C1 segment of cervical spinal cord (tissue), 14 donors: ENCODE measurements at places on chromosomes 4 and X.

DNA sequence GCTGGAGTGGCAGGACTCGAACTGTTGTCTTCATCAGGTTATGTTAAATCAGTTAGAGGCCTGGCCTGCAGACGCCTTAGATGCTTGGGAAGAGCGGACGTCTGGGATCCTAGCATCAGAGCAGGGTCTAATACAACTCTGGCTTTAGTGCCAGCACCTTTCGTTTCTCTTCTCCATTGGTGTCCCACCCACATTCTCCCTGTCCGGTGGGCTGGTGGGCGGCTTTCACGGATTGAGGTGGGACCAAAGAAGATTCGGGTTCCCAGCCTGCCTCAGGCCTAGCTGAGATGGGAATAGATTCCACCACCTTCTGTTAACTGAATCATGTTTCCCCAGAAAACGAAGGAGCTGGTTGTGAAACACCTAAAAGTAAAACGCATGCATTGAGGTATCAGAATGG lies 939 bp downstream of the PDK3 start:
- DNase-seq, result no peak

GRCh38 chr4:142141224-142141623 lies 504.8 kb downstream of the IL15 start:
- no peak for DNase-seq

DNA sequence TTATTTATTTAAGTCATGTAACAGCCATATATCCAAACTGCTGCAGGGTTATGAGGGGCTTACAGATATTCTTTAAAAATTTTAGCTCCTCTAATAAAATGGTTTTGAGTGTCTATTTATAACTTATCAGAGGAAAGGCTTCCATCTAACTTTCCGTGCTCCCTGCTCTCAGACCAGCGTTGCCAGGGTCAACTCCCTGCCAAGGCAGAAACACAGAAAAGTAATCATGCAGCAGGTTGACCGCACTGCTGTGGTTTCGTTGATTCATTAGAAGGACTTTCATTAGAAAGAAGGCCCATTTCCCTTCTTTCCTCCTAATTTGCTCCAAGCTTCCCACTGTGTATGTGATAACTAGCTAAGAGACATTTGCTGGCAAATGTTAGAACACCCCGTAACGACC lies 33.9 kb downstream of the BCLAF3 start:
- DNase-seq, result no peak

GRCh38 chrX:121823406-121823805 lies 776.0 kb downstream of the GLUD2 start:
- DNase-seq, result no peak

DNA sequence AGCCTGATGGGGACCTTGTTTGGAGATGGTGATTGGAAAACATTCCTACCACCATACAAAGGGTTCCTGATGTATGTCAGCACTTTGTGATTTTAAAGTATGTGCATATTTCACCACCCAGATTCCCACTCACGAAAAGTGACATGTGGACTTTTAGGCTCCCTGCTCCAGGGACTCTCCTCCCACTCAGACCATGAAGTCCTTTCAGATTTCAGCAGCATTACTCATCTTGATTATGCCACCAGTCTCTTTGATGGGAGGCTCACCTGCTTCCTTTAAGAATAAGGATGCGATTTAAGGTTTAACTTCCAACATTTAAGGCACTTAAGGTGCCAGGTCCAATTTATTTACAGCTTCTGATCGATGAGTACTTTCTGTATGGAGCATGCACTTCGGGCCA lies 204.4 kb downstream of the PPARGC1A start:
- DNase-seq, result no peak

GRCh38 chrX:50497114-50497513 lies 26.5 kb upstream of the DGKK start:
- no peak for DNase-seq

- no peak for DNase-seq
Observed at GRCh38 chrX:68571610-68572311, 72.9 kb downstream of the YIPF6 start.

DNA sequence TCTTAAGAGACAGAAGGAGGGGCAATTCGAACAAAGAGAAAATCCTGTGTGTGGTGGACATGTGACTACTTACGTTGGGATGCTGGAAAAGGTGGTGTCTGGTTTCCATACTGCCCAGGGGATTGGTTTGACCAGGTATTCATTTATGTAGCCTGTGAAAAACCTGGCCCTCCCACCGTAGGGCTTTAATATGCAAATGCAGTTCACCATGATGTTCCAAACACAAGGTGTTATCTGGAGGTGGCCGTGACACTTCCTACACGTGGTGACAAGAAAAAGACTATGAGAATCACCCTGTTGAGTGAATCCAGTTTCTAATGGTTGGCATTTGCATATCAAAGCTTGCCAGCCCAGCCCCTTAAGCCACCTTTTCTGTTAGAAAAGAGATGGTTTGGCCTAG lies 27.9 kb downstream of the UGT2B4 start:
- no peak for DNase-seq

GRCh38 chrX:155767876-155768769 lies 113.0 kb upstream of the VAMP7 start:
- DNase-seq, result peak; percentile 71

- no peak for DNase-seq
Observed at GRCh38 chrX:154021131-154021611, 1.5 kb upstream of the IRAK1 start.

DNA sequence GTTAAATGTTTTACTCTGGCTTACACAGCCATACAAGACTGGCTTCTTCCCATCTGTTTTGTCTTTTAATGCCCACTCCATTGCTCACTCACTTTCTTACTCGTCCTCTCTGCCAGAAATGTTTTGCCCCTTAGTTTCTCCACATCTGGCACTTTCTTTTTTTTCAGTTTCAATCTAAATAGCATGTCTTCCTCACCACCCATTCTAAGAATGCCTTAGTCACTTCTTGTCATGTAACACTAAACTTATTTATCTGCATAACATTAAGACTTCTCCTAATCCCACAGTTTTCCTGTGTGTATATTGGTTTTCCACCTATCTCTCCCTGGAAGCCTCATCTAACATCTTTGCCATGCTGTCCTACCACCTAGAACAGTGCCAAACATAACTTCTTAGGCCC lies 119.3 kb downstream of the ADAMTS3 start:
- DNase-seq, result no peak

DNA sequence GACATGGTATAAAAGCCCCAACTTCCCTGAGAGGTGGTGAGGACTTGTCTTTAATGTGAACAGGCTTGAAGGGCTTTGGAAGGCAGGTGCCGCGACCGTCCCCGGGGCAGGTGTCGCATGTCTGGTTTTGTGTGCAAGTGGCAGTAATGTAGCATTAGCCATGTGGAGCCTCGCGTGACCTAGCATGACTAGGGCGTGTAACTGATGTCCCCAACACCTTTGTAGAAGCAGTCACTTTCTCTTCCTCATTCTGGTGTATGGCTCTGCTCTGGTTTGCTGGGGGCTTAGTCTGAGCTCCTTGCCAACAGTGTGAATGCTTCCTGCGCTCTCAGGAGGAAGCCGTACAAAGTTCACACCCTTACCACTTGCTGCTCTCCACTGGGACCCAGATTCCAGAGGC lies 145.7 kb downstream of the AMMECR1 start:
- no peak for DNase-seq

DNA sequence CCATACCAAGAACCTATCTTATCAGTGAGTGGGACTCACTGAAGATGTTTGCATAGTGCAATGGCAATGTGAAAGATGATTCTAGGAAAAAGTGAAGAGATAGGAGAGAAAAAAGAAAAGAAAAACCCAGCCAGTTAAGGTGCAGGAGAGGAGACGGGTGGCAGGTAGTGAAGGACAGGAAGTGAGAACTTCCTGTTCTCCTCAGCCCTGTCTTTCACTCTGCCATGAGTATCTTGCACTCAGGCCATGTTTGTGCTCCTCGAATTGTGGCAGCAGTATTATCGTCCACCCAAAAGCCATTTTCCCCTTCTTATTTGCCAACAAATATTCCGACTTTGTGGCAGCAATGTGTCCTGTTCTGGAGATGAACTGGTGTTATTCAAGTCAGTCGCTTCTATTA lies 8.6 kb upstream of the ENPEP start:
- DNase-seq, result no peak

DNA sequence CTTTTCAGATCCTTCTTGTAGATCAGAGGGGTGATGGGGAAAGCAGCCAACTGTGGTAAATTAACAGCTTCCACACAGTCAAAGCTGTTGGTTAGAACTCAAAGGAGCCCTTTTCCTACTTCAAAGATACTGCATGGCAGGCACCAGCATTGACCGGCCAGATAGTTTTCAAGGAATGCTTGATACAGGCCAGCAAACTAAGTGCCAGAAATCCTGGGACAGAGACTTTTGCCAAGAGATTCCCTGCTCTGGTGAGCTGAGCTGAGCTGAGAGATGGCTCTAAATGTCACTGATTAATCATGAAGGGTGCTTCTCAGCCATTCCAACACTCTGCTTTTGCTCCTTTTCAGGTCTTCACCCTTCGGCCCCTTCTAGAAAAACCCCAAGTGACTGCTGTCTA lies 131.6 kb upstream of the MED14 start:
- no peak for DNase-seq

- no peak for DNase-seq
Observed at GRCh38 chr4:142809559-142809958, 36.5 kb downstream of the INPP4B start.

DNA sequence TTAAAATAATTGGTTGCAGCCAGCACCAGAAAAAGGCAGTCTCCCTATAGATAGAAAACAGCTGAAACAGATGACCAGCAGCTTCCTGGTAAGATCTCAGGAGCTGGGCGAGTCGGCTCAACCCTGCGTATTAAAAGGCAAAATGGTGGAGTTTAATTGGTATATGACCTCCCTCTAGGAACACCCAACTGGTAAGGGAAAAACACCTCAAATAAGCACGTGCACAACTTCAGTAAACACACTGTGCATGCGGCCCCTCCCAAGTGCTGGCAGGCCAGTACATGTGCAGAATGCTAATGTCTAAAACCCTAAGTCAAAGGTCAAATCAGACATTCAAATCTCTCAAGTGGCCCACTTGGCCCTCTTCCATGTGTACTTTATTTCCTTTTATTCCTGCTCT lies 103.2 kb upstream of the PDE5A start:
- DNase-seq, result no peak

GRCh38 chr4:13415068-13415785 lies 68.9 kb downstream of the RAB28 start:
- DNase-seq, result no peak

DNA sequence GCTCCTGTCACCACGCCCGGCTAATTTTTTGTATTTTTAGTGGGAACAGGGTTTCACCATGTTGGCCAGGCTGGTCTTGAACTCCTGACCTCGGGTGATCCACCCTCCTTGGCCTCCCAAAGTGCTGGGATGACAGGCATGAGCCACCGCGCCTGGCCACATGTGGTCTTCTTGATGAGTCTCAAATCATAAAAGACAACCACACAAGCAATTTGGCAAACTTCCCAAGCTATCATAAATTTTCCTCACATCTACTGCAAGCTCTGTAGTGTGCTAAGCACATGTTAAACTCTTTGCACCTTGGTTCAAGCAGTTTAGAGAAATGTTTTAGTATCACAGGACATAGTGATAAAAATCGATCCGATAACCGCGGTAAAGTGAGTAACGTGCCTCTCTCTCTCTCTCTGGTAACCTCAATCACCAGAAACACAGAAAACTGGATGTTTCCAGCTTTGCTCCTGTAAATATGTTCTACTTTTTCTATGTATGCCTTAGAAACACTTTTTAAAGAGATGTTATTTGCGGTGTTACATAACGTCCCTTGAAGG lies 256.8 kb downstream of the DHRSX start:
- DNase-seq, result no peak

GRCh38 chr4:98657531-98658286 lies 702 bp downstream of the TSPAN5 start:
- DNase-seq, result peak; percentile 46

DNA sequence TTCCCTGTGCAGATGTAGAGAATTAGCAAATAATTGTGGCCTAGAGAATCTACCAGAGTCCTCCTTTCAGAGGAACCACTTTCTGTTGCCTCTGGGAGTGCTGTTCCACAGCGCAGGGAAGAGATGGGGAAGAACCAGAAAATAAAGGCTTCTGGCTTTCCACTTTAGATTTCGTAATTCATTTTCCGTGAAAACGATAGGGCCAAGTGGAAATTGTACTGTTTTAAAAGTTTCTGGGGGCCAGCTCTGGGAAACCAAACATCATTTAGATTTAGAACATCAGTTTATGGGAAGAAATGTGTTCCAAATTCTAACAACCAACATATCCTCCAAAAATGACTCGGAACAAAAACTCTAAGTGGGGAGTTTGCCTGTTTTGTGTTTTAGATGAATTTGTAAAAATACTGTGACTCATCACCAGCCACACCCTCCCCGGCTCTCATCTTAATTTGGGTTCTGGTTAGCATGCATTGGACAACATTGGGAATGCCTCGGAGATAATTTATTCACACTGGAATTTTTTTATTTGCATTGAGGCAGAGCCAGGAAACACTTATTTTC lies 65.2 kb upstream of the LNX1 start:
- DNase-seq, result no peak

DNA sequence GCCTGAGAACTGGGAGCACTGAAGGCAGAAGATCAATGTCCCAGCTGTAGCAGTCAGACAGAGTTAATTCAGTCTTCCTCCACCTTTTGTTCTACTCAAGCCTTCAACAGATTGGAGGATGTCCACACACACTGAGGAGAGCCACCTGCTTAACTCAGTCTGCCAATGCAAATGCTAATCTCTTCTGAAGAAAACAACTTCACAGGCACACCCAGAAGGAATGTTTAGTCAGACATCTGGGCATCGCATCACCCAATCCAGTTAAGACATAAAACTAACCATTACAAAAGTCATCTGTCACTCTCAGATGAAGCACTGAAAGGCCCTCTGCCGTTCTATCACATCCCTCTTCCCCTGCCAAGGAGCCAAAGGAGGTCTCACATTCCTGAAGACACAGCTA lies 173.7 kb downstream of the CENPC start:
- no peak for DNase-seq

DNA sequence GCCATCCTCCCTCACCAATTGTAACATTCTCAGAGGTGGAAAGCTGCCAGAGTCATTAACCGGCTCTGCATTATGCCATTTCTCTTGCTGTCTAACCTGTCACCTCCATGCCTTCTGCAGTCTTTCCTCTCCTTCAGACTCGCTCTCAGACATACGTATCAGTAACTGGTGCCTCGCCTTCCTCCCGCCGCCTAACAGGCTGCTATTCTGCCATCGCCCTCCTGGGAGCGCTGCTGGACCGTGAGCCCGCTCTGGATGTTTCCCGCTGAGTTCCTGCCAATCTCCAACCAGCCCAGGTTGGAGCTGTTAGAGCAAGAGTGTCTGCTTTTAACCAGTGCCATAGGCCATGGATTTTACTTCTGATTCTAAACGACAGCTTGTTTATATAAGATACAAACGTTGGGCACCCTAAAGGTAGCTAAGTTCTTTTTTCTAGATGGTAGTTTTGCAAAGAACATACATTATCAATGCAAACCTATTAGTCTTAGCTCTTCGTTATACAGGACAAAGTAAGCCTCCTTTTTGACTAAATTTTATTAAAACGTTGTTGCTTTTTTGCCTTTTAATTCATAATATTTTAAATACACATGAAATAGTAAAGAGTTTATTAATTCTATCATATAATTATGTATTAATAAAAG lies 59.5 kb upstream of the NEIL3 start:
- peak; percentile 47 for DNase-seq

- DNase-seq, result no peak
Observed at GRCh38 chr4:4866124-4866865, 6.8 kb downstream of the MSX1 start.

GRCh38 chr4:7651461-7651921 lies 216.8 kb upstream of the PSAPL1 start:
- no peak for DNase-seq

- no peak for DNase-seq
Observed at GRCh38 chr4:986879-987623, at the start of gene IDUA. IDUA (plus strand) TSS chr4:987044; CDS start chr4:987085, 41 bp downstream.
